ENCODE measurements at places on chromosomes 6 and 20.

DNA sequence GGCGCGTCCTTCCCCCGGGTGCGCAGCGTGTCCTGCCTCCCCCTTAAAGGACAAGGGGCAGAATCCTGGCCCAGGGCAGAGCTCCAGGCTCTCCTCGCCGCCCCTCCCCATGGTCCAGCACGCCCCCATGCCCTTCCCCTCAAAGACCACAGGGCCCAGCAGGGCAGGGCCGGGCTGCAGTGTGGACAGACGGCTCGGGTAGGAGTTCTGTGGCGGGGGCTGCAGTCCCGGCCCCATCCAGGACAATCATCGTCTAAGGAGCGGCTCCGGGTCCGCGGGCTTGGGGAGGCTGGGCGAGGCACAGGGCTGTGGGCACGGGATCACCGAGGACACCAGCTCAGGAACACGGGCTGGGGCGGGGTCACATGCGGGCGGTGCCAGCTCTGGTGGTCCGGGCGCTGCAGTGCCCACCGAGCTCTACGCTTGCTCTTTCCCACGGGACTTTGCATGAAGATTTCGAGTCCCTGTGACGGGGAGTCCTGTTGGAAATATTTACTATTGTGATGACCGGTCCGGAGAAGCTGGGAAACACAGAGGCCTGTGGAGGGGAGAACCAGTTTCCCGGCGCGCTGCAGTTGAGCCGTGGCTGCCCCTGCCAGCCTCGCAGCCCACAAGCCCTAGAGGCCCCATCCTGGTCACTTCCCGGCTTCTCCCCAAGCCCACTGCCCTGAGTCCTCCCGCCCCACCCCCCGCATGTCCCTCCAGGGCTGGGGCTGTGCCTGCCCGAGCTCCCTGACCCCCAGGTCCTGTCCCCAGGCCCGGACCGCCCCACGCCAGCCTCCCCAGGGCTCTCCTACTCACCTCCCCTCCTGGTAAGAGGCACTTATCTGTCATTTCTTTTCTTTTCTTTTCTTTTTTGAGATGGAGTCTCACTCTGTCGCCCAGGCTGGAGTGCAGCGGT, 20.6 kb downstream of the SLC17A9 start:
- no peak overlapping the region for H3K27ac ChIP-seq
- H3K4me1 ChIP-seq = peaks cover 4% of the 10 kb centered on the region
- DNase-seq = no peak
- peaks cover 59% of the 10 kb centered on the region for H3K27me3 ChIP-seq
- H3K4me3 ChIP-seq = peak overlapping the region; percentile 38

GRCh38 chr6:39961178-39961577, 26.9 kb upstream of the MOCS1 start:
- H3K4me3 ChIP-seq = no peak overlapping the region
- no peaks in the 10 kb centered on the region for H3K36me3 ChIP-seq
- H3K27me3 ChIP-seq = no peaks in the 10 kb centered on the region
- DNase-seq = no peak
- no peaks in the 10 kb centered on the region for H3K4me1 ChIP-seq

DNA sequence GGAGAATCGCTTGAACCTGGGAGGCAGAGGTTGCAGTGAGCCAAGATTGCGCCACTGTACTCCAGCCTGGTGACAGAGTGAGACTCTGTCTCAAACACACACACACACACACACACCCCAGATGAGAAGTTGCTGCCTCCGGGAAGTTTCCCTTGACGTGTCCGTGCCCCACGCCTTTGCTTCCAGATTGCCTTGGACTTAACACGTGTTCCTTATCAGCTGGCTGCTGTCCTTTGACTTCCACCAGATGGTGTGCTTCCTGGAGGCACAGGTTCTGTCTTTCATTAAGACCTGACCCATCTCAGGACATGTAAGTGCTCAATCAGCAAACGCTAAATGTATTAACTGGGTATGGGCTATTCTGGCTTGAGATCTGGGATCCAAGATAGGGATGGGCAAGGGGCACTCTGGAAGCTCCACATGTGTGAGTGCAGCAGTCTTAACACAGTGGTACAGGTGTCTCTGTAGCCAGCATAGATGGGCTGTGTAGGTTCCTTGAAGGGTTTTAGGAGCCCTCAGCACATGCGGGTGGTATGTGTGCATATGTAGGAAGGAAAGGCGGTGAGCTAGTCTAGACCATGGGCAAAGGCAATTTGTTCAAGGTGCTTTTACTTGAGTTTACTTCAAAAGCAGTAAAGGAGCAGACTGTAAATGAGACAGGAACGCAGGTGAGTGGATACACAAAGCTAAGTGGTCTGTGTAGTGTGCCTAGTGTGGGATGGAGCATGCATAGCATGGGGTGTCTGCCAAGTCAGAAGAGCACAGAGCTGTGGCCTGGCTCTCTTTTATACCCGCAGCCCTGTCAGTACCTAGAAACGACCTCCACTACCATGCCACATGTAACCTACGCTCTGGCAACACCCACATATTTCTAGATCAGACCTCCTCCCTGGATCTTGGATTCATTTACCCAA, 11.6 kb downstream of the PIGT start:
- no peaks in the 10 kb centered on the region for H3K4me1 ChIP-seq
- no peaks in the 10 kb centered on the region for H3K27me3 ChIP-seq
- H3K27ac ChIP-seq = no peak overlapping the region

GRCh38 chr6:36029464-36029863, 1.9 kb downstream of the MAPK14 start:
- no peaks in the 10 kb centered on the region for H3K36me3 ChIP-seq
- no peaks in the 10 kb centered on the region for H3K4me1 ChIP-seq
- H3K27ac ChIP-seq = peak overlapping the region; percentile 83
- DNase-seq = no peak
- H3K27me3 ChIP-seq = no peaks in the 10 kb centered on the region
- peak overlapping the region; percentile 99 for H3K4me3 ChIP-seq

DNA sequence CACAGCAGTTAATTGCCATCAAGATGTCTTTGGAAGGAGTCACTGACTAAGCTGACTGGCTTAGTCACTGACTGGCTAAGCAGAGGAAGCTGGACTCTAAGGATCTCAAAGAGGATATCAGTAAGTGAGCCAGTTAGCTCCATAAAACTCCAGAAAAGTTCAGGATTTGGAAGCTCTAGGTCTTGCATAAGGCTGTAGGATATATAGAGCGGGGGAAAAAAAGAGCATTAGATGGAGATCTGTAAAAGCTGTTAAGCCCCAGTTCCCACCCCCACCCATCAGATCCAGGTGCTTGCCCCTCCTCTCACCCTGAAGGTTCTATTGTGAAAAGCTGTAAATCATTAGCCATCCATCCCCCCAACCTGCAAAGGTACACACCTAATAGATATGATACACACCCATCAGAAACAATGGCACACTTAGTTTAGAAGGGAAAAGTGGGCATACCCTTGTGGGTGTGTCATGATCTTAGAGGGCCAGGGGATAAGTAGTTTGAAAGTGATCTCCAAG, 32.2 kb downstream of the CARMIL1 start:
- no peak overlapping the region for H3K4me3 ChIP-seq
- H3K4me1 ChIP-seq = peaks cover 3% of the 10 kb centered on the region
- DNase-seq = no peak
- H3K36me3 ChIP-seq = no peaks in the 10 kb centered on the region
- H3K27me3 ChIP-seq = no peaks in the 10 kb centered on the region
- no peak overlapping the region for H3K27ac ChIP-seq

DNA sequence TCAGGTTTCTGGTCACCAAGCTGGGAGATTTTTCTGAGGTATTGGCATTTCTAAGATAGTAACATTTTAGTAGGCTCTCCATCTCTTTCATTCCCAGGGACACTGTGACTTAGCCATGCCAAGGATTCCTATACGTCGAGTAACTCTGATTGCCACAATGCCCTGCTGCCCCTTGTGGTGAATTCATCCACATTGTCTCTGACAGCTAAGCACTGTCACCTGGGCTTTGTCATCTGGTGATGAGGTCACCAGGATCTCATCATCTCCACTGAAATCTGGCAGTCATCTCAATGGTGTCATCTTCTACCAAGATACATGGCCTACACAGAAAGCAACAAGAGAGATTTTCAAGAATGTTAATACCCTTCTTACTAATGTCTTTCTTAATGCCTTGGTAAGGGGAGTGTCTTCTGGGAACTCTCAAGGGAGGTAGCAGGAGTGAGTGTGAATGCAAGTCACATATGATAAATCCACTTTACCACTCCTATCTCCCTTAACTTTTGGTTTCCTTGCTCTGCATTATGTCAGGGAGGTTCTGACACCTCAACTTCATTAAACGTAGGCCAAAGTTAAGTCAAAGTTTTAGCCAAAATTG, 246.7 kb downstream of the CD109 start:
- H3K27me3 ChIP-seq = no peaks in the 10 kb centered on the region
- H3K4me1 ChIP-seq = no peaks in the 10 kb centered on the region
- no peak overlapping the region for H3K4me3 ChIP-seq
- H3K27ac ChIP-seq = no peak overlapping the region

DNA sequence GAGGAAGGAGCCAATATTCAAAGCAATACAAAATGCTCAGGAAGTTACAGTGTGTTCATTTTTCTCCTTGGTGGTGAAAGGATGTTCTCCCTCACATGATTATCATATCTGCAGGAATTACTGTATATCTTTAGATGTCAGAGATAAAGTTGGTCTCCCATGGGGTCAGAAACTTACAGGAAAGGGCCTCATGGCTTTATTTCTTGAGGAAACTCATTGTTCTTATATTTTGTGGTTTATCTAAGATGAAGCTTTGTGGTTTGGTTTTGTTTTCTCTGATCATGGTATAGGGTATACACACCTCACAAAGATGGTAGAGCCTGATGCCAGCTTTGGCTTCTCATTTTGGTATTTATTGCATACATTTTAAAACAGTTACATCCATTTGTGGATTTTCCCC, 100.5 kb upstream of the STXBP5 start:
- no peak for DNase-seq
- H3K27ac ChIP-seq = no peak overlapping the region
- no peaks in the 10 kb centered on the region for H3K36me3 ChIP-seq
- no peaks in the 10 kb centered on the region for H3K27me3 ChIP-seq
- H3K4me1 ChIP-seq = no peaks in the 10 kb centered on the region

DNA sequence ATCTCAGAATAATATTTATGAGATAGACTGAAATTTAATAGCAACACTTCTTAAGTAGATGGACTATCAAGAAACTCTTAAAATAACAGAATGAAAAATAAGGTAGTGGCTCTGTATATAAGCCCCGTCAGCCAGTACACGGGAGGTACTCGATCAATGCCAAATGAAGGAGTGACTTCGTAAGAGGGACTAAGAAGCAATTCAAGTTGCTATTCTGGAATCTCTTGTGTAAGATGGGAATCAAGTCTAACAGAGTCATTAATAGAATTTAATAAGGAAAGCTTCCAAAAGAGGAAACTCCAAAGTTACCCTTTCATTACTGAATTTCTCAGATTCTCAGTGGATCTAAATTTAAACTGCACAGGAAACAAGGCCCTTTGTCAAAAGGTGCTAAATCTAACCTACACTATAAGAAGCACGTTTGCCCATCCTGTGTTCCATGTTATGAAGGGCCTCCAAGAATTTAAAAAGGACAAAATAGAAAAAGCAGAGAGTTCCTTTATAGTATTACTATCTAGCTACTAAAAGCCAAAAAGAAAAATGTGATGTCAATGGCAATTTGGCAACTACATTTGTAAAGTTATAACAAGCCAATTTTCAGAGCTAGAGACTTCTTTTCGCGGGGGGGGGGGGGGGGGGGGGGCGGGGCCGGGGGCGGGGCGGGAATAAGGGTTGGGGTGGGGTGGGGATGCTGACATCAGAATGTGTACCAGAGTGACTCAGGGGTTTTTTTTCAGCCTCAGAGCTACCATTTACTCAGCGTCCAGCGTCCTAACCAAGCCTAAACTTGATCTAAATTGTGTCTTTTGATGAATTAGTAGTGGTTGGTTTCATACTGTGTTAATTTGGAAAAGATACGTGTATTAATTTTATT, 200.6 kb downstream of the GMPR start:
- no peaks in the 10 kb centered on the region for H3K4me1 ChIP-seq
- H3K27ac ChIP-seq = no peak overlapping the region
- H3K4me3 ChIP-seq = no peak overlapping the region
- no peaks in the 10 kb centered on the region for H3K27me3 ChIP-seq
- no peaks in the 10 kb centered on the region for H3K36me3 ChIP-seq
- no peak for DNase-seq

DNA sequence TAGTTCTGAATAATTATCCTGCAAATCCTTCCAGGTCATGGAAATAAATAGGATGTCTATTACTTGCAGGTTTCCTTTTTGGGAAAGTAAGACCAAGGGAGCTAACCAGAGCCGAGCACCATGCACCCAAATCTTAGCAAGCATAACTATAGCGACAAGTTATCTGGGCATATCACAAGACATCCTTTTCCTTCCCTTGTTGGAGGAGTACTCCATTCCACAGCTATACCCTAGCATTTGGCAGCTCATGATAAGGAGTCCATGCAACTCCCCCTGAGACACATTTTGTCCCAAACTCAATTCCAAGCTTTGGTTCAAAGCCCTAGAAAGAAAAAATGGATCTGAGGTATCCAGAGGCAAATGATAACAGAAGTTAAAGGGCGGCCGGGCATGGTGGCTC, 16.5 kb upstream of the ASCC3 start:
- no peaks in the 10 kb centered on the region for H3K36me3 ChIP-seq
- H3K27ac ChIP-seq = no peak overlapping the region
- H3K27me3 ChIP-seq = no peaks in the 10 kb centered on the region
- DNase-seq = no peak
- H3K4me1 ChIP-seq = no peaks in the 10 kb centered on the region

- no peak overlapping the region for H3K27ac ChIP-seq
- no peaks in the 10 kb centered on the region for H3K36me3 ChIP-seq
- no peaks in the 10 kb centered on the region for H3K27me3 ChIP-seq
- no peak for DNase-seq
- H3K4me1 ChIP-seq = no peaks in the 10 kb centered on the region
- H3K4me3 ChIP-seq = no peak overlapping the region
Measured at GRCh38 chr6:168060521-168060931, 18.5 kb downstream of the FRMD1 start.

- H3K27me3 ChIP-seq = no peaks in the 10 kb centered on the region
- H3K36me3 ChIP-seq = no peaks in the 10 kb centered on the region
- no peak for DNase-seq
- no peak overlapping the region for H3K27ac ChIP-seq
- no peak overlapping the region for H3K4me3 ChIP-seq
Measured at GRCh38 chr6:2738373-2738979, 12.2 kb downstream of the MYLK4 start.

DNA sequence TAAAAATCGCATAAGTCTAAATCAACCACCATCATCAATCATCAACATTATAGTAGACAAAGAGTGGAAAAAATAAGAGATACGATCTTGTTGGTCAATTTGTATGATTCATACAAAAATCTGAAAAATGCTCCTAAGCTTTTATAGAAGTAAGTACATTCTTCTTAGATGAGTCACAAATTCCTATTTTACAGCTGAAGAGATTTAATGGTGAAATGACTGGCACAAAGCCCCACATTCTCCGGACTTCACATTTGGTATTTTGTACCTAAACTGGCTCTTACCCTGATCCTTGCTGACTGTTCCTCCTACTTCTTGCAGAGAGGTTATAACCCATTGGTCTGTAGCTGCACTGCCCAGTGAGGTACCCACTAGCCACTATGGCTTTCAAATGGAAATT, 29.9 kb upstream of the PREP start:
- no peak overlapping the region for H3K27ac ChIP-seq
- DNase-seq = no peak
- H3K36me3 ChIP-seq = no peaks in the 10 kb centered on the region

GRCh38 chr6:142048593-142048980, 84.1 kb upstream of the GJE1 start:
- no peaks in the 10 kb centered on the region for H3K4me1 ChIP-seq
- no peak overlapping the region for H3K27ac ChIP-seq
- DNase-seq = no peak
- no peaks in the 10 kb centered on the region for H3K27me3 ChIP-seq
- no peak overlapping the region for H3K4me3 ChIP-seq

Measured in breast epithelium (tissue), 4 donors.